ENCODE measurements at places on chromosomes 1 and 21.
A peak's percentile ranks its signal among the peaks of the same experiment; 100 is the strongest.

DNA sequence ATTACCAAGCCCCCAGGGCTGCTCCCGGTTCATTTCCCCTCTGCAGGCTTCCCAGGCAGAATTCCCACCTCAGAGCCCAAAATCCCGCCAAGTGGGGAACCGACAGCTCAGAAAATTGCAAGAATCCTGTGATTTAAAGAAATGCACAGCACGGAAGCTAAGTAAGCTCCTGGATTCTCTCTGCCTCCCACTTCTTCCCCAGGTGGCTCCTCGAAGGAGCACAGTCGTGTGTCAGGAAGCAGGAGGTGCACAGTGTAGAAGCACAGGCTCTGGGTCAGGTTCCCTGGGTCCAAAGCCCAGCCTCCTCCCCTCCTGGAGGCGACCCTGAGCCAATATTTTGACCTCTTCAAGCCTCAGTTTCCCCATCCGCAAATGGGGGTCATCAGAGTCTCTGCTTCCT is 74.7 kb downstream of the FBXO2 start:
- no peak for DNase-seq

GRCh38 chr1:30088594-30088993 is 634.8 kb downstream of the MATN1 start:
- DNase-seq, result no peak

DNA sequence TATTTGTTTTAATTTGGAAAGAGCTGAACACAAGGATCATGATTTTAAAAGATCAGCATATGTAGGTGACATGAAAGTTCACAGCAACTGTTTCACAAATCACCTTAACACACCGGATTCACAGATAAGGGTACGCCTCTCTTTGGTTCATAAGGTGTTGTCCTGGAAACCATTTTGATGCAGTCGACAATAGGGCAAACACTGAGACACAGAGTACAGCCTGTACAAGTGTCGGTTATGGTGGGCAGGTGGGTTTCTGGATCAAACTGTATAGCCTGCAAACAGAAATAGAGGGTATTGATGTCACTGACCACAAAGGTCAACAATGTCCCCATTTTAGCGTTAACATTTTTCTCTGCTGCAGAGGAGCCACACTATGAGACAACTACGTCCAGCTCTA is 357.3 kb downstream of the PTBP2 start:
- no peak for DNase-seq

GRCh38 chr1:202861420-202862132 is 27.4 kb downstream of the RABIF start:
- DNase-seq, result peak; percentile 89

GRCh38 chr21:33783187-33783979 is 132.2 kb downstream of the ATP5PO start:
- no peak for DNase-seq

DNA sequence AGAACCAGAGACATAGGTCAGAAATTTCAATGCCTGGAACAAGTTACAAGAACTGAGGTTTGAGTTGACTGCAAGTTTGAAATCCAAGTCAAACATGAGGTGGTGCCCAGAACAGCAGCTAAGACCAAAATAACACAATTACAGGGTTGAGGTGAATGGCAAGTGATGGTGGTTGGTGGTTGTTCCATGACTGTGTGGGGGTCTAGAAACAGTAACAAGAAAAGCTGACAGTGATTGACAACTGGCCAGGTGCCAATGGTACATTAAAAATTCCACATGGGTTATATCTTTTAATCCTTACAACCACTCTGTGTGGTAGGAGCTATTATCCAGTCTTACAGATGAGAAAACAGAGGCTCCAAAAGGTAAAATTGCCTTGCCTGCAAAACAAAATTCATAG is 32.0 kb downstream of the RIMS3 start:
- DNase-seq, result no peak

GRCh38 chr1:163346326-163346870 is 24.6 kb downstream of the NUF2 start:
- no peak for DNase-seq
